Uterus (tissue), 4 donors: ENCODE measurements at places on chromosomes 7 and 10. TPM values are rescaled to one million over a fixed set of nuclear protein-coding genes. Genes with fewer than 3 reads are reported as not detected.
A peak's percentile ranks its signal among the peaks of the same experiment; 100 is the strongest.

DNA sequence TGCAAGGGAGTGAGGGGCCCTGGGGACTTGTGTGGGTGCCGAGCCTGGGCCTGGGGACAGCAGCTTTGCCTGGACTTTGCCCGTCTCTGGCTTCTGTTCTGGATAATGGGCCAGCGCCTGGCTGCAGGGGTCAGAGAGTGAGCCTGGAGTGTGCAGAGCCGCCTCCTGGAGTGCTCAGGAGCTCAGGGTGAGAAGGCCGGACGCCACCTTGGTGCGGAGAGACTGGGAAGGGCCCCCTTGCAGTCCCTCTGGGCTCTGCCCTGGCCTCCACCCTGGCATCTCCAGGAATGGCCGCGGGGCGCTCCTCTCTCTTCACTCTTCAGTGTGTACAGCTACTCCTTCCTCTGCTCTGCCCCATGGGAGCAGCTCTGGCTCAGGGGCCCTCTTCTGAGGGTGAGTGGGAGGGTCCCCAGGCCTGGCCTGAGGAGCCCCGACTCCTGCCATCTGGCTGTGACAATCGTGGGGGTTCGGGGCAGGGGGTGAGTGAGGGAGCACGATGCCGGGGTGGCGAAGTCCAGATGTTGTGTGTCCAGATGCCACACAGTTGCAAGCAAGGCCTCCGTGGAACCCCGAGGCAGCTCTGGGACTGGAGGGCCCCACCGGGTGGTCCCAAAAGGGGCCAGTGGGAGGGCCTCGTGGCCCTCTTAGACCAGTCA, 187.1 kb downstream of the DNAJB6 start:
- DNase-seq = no peak
- no peaks in the 10 kb centered on the region for H3K4me1 ChIP-seq
- no peak overlapping the region for H3K4me3 ChIP-seq
- H3K27ac ChIP-seq = no peak overlapping the region

DNA sequence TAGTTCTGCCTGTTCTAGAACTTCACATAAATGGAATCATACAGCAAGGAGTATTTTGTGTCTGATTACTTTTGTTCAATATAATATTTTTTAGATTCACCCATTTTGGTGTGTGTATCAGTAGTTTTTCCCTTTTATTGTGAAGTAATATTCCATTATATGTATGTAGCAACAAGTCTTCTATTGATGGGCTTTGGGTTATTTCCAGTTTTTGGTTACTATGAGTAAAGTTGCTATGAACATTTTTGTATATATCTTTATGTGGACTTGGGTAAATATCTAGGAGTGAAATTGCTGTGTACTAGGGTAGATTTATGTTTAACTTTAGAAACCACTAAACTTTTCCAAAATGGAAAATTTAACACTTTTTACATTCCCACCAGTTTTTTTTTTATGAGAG, 35.7 kb downstream of the ADK start:
- H3K4me3 ChIP-seq = no peak overlapping the region
- H3K36me3 ChIP-seq = no peaks in the 10 kb centered on the region
- H3K27me3 ChIP-seq = no peaks in the 10 kb centered on the region
- no peaks in the 10 kb centered on the region for H3K4me1 ChIP-seq

DNA sequence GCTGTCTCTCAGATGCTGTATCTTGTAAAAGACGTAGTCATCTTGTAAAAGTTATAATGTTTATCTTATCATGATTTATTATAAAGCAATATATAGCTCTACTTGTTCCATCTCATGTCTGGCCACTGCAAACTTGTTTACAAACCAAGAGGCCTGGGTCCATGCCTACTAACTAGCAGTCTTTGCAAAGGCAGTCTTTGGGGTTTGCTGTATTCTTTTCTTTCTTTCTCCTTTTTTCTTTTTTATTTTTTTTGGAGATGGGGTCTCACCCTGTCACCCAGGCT, 272.6 kb downstream of the GATA3 start:
- H3K27me3 ChIP-seq = no peaks in the 10 kb centered on the region
- no peak overlapping the region for H3K27ac ChIP-seq
- no peak overlapping the region for H3K4me3 ChIP-seq
- H3K36me3 ChIP-seq = no peaks in the 10 kb centered on the region
- H3K4me1 ChIP-seq = no peaks in the 10 kb centered on the region
- DNase-seq = no peak

DNA sequence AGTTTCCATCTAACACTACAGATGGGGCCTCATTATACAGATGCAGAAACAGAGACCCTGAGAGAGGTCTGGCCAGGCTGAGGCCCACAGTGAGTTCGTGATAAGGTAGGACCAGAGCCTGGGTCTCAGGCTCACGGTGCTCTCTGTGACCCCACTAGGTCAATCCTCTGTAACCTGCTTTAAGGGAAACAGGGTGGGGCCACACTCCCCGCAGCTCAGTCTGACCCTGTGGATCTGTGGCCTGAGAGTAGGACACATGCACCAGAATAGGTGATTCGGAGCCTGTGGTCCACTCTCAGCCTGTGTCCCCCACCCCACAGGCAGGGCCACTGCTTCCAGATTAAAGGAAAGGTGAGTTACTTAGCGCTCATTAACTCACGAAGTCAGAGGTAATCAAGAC, 137.8 kb upstream of the FAM20C start:
- H3K4me1 ChIP-seq = no peaks in the 10 kb centered on the region
- DNase-seq = no peak
- H3K27ac ChIP-seq = no peak overlapping the region
- H3K27me3 ChIP-seq = no peaks in the 10 kb centered on the region

- H3K4me1 ChIP-seq = no peaks in the 10 kb centered on the region
- no peak overlapping the region for H3K4me3 ChIP-seq
- H3K27me3 ChIP-seq = no peaks in the 10 kb centered on the region
Measured at GRCh38 chr10:113119801-113120200, 169.8 kb downstream of the TCF7L2 start.

DNA sequence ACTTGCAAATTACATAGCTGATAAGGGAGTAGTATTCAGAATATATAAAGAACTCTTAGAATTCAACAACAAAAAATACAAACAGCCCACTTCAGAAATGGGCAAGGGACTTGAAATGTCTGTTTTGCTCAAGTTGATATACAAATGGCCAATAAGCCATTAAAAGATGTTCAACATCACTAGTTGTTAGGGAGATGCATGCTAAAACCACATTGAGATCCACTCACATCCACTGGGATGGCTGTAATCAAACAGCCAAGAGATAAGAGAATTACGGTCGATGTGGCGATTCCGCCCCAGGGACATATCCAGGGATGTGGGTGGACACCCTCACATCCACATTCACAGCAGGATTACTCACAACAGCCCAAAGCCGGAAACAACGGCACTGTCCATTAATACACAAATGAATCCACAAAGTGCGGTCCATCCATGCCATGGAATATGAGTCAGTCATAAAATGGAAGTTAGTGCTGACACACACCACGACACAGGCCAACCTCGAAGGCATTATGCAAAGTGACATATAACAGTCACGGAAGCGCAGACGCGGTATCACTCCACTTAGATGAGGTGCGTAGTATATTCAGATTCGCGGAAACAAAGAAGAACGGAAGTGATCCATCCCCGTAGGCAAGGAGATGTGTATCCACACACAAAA, 227.8 kb downstream of the DNAJB6 start:
- no peak overlapping the region for H3K4me3 ChIP-seq
- no peaks in the 10 kb centered on the region for H3K4me1 ChIP-seq
- no peaks in the 10 kb centered on the region for H3K27me3 ChIP-seq
- H3K27ac ChIP-seq = no peak overlapping the region
- no peak for DNase-seq

GRCh38 chr7:22782616-22783232, 39.9 kb downstream of the TOMM7 start:
- H3K4me1 ChIP-seq = no peaks in the 10 kb centered on the region
- no peak overlapping the region for H3K4me3 ChIP-seq
- H3K27me3 ChIP-seq = no peaks in the 10 kb centered on the region
- DNase-seq = peak; percentile 26
- peak overlapping the region; percentile 57 for H3K27ac ChIP-seq

GRCh38 chr10:128147669-128148068, 21.4 kb upstream of the MKI67 start:
- H3K4me1 ChIP-seq = no peaks in the 10 kb centered on the region
- no peaks in the 10 kb centered on the region for H3K36me3 ChIP-seq

DNA sequence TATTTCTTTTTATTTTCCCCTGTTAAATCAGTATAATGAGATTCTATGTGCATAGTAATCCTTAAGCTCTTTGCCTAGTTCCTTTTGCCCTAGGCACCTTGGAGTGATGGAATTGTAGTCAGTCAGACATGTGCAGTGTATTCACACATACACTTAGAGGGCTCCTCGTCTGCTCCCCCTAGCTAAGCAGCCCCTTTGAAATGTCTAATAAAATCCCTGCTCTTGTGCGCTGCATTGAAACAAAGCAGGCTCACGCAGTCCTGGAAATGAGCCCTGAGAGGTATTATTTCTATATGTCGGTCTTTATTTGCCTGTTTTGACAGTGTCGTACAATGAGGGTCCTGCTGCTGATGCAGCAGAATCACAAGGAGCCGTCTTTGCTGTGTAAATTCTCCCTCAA, 258.7 kb downstream of the AUTS2 start:
- H3K4me3 ChIP-seq = no peak overlapping the region
- no peaks in the 10 kb centered on the region for H3K4me1 ChIP-seq
- no peaks in the 10 kb centered on the region for H3K36me3 ChIP-seq
- no peaks in the 10 kb centered on the region for H3K27me3 ChIP-seq
- no peak overlapping the region for H3K27ac ChIP-seq

DNA sequence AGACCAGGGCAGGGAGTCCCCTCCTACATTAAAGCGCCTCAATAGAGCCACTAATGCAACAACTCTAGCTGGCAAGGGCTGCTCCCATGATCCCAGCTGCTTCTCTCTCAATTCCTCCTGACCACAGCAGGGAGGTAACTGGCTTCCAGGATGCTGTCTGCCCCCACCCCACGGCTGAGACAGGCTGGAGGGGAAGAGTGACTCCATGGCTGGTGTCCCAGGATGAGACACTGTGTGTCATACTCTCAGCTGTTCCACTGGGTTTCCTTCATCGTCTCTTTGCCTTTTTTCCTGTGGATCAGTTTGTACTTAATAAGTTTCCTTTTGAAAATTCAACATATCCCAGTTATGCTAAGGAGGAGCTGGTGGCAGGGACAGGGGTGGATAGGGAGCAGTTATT, 27.7 kb upstream of the MYH16 start:
- H3K27me3 ChIP-seq = no peaks in the 10 kb centered on the region
- no peak overlapping the region for H3K27ac ChIP-seq
- H3K36me3 ChIP-seq = no peaks in the 10 kb centered on the region
- H3K4me3 ChIP-seq = no peak overlapping the region
- no peaks in the 10 kb centered on the region for H3K4me1 ChIP-seq

DNA sequence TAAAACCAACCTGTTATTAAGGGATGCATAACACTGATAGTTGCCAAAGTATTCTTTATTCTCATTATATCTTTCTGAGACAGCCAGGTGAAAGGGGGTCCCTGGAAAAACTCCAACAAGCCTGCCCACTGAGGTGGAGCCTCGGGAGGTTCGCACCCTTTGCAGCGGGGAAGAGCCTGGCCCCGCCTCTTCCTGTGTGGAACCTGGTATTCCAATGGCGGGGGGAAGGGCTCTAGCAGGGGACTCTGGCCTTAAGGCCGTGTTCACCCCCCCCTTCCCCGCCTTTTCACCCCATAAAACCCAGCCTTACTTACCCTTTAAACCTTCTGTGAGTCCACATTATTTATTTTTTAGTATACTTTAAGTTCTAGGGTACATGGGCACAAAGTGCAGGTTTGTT, 62.4 kb upstream of the PDK4 start:
- no peak for DNase-seq
- H3K4me3 ChIP-seq = no peak overlapping the region
- no peaks in the 10 kb centered on the region for H3K27me3 ChIP-seq
- no peaks in the 10 kb centered on the region for H3K4me1 ChIP-seq
- H3K27ac ChIP-seq = no peak overlapping the region

GRCh38 chr10:61284222-61284890, 168.8 kb downstream of the TMEM26 start:
- H3K27ac ChIP-seq = peak overlapping the region; percentile 83
- DNase-seq = no peak
- no peaks in the 10 kb centered on the region for H3K27me3 ChIP-seq
- no peaks in the 10 kb centered on the region for H3K36me3 ChIP-seq
- H3K4me1 ChIP-seq = no peaks in the 10 kb centered on the region

DNA sequence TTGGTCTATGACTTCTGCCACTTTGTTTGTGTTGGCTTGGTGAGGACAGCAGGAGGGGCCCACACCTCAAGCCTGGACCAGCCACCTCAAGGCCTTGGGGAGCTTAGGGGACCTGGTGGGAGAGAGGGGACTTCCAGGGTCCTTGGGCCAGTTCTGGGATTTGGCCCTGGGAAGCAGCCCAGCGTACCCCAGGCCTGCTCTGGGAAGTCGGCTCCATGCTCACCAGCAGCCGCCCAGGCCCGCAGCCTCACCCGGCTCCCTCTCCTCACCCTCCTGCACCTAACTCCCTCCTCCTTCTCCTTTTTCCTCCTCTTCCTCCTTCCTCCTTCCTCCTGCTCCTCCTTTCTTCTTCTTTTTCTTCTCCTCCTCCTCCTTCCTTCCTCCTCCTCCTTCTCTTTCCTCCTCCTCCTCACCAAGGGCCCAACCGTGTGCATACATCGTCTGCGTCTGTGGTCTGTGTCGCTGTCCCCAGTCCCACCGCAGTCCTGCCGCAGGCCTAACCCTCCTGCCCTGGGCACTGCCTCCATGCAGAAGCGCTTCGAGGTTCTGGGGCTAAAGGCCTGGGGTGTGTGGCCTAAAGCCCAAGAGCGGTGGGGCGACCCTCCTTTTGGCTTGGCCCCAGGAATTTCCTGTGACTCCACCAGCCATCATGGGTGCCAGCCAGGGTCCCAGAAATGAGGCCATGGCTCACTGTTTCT, 5.3 kb downstream of the EN2 start:
- peaks cover 31% of the 10 kb centered on the region for H3K27me3 ChIP-seq
- no peaks in the 10 kb centered on the region for H3K4me1 ChIP-seq
- no peak overlapping the region for H3K4me3 ChIP-seq
- H3K27ac ChIP-seq = no peak overlapping the region
- DNase-seq = no peak
- H3K36me3 ChIP-seq = no peaks in the 10 kb centered on the region

DNA sequence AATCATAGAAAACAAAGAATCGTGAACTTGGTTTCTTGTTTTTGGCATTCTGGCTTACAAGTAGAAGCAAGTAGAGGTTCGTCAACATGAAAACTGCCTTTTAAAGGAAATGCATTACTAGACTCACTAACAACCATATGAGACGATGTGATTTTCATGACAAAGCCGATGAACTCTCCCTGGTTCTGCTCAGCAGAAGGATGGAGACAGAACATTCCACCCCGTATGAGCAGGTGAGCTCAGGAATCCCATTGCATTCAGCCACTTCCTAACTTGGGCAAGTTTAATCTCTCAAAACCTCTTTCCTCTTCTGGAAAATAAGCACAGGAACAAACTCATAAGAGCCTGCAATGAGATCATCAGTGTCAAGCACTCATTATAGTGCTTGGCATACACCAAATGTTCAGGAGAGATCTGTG, 57.4 kb upstream of the SVIL start:
- H3K27ac ChIP-seq = peak overlapping the region; percentile 92
- no peak for DNase-seq
- peak overlapping the region; percentile 5 for H3K4me3 ChIP-seq
- H3K4me1 ChIP-seq = peaks cover 4% of the 10 kb centered on the region
- H3K27me3 ChIP-seq = no peaks in the 10 kb centered on the region

GRCh38 chr10:103396789-103397087, 312 bp downstream of the PDCD11 start:
- no peaks in the 10 kb centered on the region for H3K36me3 ChIP-seq
- H3K27me3 ChIP-seq = no peaks in the 10 kb centered on the region
- no peaks in the 10 kb centered on the region for H3K4me1 ChIP-seq
- peak overlapping the region; percentile 57 for H3K27ac ChIP-seq

DLX6 gene
- 1.5 TPM for total RNA-seq

GBX1 gene
- not detected for total RNA-seq

EXOC4 gene
- 103 TPM for total RNA-seq

C10orf67 gene
- not detected for total RNA-seq

NPC1L1 gene
- total RNA-seq = not detected

ADCY1 gene
- total RNA-seq = under 0.01 TPM

HOXA11 gene
- total RNA-seq = 82.0 TPM
